CD8-positive, alpha-beta T cell (primary cell): ENCODE measurements at places on chromosomes 3 and 15. TPM values are rescaled to one million over a fixed set of nuclear protein-coding genes. Genes with fewer than 3 reads are reported as not detected.

- DNase-seq, result no peak
These were observed 547 bp upstream of the PCCB start for GRCh38 chr3:136249593-136249992.

GRCh38 chr3:134476306-134476705, 9.5 kb downstream of the ANAPC13 start:
- no peak for DNase-seq

PLA1A gene
- not detected for total RNA-seq

GRCh38 chr3:192373586-192373985, 353.8 kb downstream of the FGF12 start:
- DNase-seq, result no peak

GRCh38 chr3:101868534-101869464, 19.5 kb downstream of the NFKBIZ start:
- no peak for DNase-seq

MAP1A gene
- 0.75 TPM for total RNA-seq

CELSR3 gene
- total RNA-seq, result 7.5 TPM

DNA sequence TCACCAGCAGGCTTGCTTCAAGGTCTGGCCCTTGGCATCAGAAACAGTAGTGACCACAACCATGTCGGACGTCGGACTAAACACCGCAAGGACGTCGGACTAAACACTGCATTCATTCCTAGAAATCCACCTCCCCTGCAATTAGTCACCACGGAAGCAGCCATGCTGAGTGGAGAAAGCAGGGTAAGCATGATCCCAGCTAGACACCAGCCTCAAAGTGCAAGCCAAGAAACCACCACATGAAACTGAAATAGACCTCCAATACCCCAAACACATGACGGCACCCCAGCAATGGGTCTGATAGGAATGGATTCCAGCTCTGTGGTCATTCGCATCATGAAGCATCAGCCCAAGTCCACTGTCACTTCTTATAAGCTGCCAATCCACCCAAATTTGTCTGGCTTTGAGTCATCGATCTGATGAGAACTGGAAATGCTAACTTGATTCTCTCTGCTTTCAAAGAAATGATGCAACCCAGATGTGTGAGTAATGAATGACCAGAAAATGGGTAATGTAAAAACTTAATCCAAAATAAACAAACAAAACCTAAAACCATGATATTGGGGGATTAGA, 348.3 kb upstream of the TMCO5A start:
- DNase-seq, result no peak

DNA sequence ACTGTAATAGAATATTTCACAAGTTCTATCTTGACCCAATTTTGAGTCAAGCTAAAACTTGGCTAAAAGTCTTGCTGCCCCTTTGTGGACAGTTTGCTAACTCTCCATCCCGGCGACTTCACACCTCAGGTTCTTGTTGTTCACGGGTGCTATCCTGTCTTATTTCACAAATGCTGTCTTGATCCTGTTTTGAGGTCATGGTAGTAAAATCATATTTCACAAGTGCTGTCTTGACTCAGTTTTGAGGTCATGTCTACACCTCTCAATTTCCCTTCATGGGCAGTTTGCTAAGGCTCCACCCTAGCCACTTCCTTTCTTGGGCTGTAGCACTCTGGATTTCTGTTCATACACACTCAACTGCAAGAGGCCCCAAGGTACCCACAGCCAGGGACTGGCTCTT, 45.0 kb upstream of the GK5 start:
- peak; percentile 15 for DNase-seq

DNA sequence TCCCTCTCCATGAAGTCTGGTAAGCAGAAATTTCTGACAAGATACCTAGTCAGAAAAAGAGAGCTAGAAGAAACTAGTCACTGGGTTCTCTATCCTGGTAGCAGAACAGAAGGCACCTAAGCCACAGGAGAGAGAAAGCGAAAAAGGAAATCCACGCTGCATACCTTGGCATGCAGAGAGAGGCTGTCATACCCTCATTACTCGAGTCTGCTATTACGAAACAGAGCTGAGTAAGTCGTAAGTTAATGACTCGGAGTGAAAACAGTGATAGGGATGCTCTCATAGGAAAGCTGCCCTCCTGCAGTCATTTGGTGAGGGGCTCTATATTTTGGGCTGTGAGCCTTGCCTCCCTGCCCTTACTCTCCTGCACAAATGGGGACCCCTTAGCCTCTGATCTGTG, 16.2 kb downstream of the CLRN1 start:
- DNase-seq, result no peak

SLC12A8 gene
- not detected for total RNA-seq

GRCh38 chr3:43011638-43012037, 32.5 kb downstream of the GASK1A start:
- DNase-seq, result no peak

GRCh38 chr15:80121546-80121945, 31.3 kb upstream of the FAH start:
- no peak for DNase-seq

- no peak for DNase-seq
These were observed 6.3 kb downstream of the TMEM202 start for GRCh38 chr15:72404356-72404755.

- DNase-seq, result no peak
These were observed 45.7 kb downstream of the GLDN start for GRCh38 chr15:51386960-51387698.

- DNase-seq, result no peak
These were observed 23.2 kb downstream of the MAPK6 start for GRCh38 chr15:52042051-52042851.

DNA sequence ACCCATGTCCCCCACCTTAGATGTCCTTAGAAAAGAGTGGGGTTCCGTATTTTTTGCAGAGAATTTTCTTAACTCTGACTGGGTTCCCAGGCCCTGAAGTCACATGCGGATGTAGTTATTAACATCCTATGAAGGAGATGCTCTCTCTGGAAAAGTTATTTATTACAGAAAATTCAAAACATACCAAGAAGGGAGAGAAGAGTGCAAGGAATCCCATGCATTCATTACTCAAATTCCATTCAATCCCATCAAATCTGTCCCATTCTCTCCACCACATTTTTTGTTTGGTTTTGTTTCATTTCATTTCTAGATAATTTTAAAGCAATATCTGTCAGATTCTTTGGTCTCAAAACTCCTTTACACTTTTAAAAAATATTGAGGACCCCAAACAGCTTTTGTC, 34.3 kb upstream of the ANKRD34C start:
- DNase-seq, result no peak

- DNase-seq, result no peak
These were observed 15.5 kb upstream of the PLAAT1 start for GRCh38 chr3:193225302-193226125.

NRROS gene
- 4.6 TPM for total RNA-seq

- DNase-seq, result no peak
These were observed 5.8 kb downstream of the TMIE start for GRCh38 chr3:46706771-46707582.

VEPH1 gene
- total RNA-seq, result not detected

TMEM212 gene
- not detected for total RNA-seq

DNA sequence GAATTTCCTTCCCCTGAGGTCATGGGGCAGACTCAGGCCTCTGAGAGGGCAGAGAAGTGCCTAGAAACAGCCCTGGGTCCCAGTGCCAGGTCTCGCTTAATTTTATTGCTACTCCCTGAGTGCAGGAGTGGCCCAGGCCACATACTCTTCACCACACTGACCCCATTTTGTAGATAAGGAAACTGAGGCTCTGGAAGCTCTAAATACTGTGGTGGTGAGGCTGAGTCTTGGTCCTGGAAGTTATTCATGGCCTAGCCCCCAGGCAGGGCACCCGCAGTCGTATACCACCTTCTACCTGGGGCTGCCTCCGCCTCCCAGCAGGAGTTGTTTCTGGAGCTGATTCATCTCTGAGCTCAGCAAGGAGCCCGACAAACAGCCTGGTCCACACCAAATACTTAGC, 9.8 kb downstream of the ATP2B2 start:
- DNase-seq, result no peak

- no peak for DNase-seq
These were observed 43.7 kb downstream of the BTD start for GRCh38 chr3:15645246-15645645.

LRRC2 gene
- 0.33 TPM for total RNA-seq

DNA sequence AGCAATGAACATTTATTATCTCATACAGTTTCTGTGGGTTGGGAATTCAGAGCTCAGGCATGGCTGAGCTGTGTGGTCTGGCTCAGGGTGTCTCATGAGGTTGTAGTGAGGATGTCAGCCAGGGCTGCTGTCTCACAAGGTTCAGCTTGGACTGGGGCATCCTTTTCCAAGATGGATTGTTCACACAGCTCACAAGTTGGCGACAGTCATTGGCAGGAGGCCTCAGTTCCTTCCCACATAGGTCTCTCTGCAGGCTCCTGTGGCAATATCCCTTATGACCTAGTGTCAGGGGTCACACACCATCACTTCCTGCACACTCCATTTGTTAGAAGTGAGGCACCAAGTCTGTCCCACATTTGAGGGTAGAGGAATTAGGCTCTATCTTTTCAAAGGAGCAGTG, 56.0 kb downstream of the RPLP1 start:
- DNase-seq, result no peak

DNA sequence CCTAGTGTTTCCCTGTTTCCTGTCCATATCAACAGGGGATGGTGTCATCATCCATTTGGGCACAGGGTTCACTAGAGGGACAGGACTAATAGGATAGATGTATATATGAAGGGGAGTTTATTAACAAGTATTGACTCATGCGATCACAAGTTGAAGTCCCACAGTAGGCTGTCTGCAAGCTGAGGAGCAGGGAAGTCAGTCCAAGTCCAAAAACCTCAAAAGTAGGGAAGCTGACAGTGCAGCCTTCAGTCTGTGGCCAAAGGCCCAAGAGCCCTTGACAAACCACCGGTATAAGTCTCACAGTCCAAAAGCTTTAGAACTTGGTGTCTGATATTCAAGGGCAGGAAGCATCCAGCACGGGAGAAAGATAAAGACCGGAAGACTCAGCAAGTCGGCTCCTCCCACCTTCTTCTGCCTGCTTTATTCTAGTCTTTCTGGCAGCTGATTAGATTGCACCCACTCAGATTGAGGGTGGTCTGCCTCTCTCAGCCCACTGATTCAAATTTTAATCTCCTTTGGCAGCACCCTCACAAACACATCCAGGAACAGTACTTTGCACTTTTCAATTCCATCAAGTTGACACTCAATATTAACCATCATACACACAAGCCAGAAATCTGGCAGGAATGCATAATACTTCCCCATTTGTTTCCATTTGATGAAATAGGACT, 43.4 kb downstream of the CD200 start:
- no peak for DNase-seq

- DNase-seq, result no peak
These were observed 93.2 kb downstream of the CACNA2D3 start for GRCh38 chr3:54215521-54215920.

DNA sequence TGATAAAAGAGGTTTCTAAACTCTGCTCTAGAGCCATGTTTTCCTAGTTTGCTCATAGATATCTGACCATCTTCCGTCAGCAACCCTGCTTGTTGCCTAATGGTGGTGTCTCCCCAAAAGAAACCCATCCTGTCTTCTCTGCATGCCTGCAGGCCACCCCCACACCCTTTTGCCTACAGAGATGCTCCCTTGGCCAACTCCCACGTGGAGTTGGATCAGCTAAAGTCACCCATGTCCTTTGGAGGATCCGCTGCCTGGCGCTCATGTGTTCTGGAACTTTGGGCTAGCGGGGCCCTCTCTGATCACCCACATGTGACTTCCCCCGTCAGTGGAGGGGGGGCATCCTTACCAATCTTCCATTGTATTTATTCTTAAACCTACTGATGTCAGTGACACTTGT, 185.6 kb downstream of the ADAMTS17 start:
- no peak for DNase-seq

NTRK3 gene
- not detected for total RNA-seq

- DNase-seq, result no peak
These were observed 284 bp upstream of the TSC22D2 start for GRCh38 chr3:150407808-150408220.
